SK-N-SH treated with all-trans-retinoic acid at 6 μM for 48 hours (cell line): ENCODE measurements at places on chromosomes 1 and 21.

DNA sequence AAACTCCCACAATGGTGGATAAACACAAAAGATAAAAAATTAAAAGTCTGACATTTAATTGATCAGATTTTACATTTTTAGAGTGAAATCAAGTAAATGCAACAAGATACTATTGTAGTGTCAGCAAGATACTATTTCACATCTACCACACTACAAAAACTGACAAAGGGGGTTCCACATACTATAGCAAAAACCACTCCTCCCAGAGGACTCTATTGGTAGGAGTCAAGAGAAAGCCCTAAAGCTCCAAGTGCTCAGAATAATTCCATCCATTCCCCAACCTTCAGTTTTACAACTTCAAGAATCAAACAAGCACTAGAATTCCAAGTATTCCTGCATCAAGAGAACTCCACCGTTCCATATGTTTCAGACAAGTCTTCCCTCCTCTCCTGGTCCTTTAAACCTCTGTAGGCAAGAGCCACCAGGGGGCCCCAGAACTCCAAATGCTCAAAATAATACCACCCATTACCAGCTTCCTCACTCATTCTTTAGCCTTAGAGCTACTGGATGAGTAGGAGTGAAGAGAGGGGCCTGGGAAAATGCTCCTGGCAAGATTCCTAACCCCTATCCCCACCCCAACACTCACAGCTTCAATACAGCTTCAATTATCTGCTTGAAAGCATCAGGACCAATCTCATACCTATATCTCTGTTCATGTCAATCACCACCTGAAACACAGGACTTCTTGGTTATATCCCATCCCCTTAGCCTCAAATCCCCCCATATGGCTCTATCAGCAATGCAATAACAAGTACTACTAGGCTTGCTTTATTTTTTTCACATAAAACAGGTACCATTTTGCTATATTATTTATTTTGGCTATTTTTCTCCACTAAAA is 9.9 kb downstream of the TOR1AIP2 start:
- peak; percentile 96 for ATAC-seq

- ATAC-seq: peak; percentile 42
Measured at GRCh38 chr21:33968995-33969348, 53.4 kb upstream of the ATP5PO start.

DNA sequence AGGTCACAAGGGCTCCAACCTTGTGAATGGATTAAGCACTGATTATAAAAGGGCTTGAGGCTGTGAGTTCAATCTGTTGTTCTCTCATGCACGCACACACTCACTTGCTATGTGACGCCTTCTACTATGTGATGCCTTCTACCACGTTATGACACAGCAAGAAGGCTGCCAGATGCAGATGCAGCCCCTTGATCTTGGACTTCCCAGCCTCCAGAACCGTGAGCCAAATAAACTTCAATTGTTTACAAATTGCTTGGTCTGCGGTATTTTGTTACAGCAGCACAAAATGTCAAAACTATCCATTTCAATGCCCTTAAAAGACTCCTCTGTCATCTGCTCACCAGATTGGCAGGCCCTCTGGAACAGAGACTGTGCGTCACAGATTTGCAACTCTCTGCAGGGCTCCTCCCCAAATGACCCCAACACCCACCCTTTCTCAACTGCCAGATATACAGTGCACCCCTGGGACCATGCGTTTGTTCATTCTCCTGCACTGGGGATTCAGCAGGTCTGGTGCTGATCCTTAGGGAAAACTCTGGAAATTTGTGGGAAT is 47.8 kb upstream of the KANK4 start:
- ATAC-seq: no peak

GRCh38 chr1:24266398-24266941 is 52.7 kb upstream of the GRHL3 start:
- peak; percentile 82 for ATAC-seq

- no peak for ATAC-seq
Measured at GRCh38 chr1:201740086-201740541, 88.8 kb upstream of the IPO9 start.

- ATAC-seq: no peak
Measured at GRCh38 chr1:238111081-238111480, 220.4 kb upstream of the ZP4 start.

- ATAC-seq: peak; percentile 19
Measured at GRCh38 chr1:178531887-178532286, 19.0 kb downstream of the TEX35 start.
